ENCODE measurements at places on chromosomes 6 and 20.

DNA sequence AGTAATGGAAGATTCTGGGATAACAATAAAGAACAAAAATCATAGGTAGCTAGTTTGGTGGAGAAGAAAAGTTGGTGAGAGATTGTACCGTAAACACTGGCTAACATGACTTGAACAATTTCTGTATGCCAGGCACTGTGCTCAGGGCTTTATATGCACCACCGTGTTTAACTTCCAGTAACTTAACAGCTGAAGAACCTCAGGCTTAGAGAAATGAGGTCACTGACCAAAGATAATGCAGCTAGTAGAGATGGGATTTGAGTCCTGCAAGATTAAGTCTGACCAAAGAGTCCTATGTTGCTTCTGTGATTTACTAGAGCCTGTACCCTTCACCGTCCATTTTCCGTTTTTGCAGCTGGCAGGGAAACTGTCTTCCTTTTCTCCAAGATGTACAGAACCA lies 2.7 kb downstream of the CSTF1 start:
- no peak for DNase-seq

- DNase-seq = peak; percentile 94
These were observed 1.6 kb downstream of the UTRN start for GRCh38 chr6:144286503-144287393.

- no peak for DNase-seq
These were observed 19.7 kb upstream of the SLC22A3 start for GRCh38 chr6:160328447-160328846.

DNA sequence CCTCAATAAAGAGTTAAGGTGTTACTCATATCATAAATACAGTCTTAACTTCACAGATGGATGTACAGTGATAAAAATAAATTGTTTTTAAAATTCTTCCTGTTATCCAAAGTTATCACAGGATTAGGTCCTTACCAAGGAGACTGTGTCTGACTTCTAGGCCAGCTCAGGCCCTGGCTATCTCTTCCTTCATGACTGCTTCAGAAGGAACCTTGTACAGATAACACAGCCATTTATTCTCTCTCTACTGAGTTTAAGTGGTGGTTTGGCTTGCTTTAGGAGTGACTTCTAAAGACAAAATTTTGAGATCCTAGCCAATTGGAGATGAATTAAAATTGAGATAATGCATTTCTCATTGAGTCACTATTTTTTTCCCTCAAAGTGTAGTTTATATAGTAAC lies 40.8 kb upstream of the RNF182 start:
- no peak for DNase-seq

DNA sequence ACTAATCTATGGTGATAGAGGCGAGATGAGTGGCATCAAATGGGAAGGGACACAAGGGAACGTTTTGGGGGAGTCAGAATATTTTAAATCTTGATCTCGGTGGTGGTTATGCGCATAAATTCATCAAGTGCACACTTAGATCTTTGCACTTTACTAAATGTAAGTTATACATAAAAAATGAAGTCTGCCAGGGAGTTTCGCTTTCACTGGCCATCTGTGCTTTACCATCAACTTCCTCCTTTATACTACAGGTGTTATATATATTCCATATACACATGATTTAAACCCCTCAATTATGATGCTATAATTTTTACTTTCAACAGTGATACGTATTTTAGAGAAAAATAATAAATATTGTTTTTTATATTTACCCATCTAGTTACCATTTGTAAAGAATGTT lies 97.6 kb upstream of the AKIRIN2 start:
- no peak for DNase-seq

DNA sequence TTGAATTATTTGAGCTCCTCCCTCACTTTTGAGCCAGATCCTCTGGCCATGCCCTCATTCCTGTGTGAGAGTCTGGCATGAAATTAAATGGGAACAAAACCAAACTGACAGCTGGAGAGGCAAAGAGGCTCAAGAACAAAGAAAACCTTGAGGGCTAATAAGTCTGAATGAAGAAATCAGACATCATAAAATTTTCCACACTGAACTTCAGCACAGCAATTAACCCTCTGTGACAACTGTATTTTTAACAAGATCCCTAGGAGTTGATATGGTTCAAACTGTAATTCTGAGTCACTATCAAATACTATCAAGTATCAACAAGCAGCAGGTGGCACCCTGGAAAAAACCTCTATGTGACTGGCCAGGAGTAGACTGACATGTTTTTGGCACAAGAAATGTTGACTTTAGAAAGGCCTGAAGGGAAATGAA lies 109.4 kb upstream of the EMILIN3 start:
- no peak for DNase-seq

DNA sequence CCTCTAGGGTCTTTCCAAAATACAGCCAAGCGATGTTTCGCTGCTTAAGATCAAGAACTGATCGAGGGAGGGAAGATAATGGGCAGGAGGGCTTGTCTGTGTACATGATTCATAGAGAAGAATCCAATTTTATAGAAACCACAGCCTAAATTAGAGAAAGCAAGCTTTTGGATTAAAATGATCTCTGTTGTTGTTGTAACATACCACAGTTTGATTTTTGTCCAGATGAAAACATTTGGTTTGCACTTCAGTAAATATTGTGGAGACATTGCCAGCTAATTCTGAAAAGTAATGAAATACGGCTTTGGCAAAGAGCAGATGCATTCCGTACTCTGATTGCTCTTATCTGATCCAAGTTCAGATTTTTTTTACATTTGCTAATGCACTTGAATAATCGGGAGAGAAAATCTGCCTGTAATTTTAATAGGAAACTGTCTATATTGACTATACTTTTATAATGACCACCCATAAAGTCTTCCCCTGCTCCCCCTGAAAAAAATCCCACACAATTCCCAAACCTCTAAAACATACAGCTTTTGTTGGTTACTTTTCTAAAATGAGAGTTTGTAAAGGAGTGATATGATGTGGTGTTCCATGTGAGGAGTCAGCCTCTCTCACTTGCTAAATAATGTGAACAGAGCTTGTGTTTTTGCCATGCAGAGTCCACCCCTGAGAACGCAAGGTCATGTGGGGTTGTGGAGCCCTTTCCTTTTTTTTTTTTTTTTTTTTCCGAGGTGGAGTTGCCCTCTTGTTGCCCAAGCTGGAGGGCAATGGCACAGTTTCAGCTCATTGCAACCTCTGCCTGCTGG lies 199.9 kb downstream of the DTNBP1 start:
- DNase-seq = peak; percentile 20
